Umbilical cord (tissue), 2 donors: ENCODE measurements at places on chromosomes 6 and 20.

DNA sequence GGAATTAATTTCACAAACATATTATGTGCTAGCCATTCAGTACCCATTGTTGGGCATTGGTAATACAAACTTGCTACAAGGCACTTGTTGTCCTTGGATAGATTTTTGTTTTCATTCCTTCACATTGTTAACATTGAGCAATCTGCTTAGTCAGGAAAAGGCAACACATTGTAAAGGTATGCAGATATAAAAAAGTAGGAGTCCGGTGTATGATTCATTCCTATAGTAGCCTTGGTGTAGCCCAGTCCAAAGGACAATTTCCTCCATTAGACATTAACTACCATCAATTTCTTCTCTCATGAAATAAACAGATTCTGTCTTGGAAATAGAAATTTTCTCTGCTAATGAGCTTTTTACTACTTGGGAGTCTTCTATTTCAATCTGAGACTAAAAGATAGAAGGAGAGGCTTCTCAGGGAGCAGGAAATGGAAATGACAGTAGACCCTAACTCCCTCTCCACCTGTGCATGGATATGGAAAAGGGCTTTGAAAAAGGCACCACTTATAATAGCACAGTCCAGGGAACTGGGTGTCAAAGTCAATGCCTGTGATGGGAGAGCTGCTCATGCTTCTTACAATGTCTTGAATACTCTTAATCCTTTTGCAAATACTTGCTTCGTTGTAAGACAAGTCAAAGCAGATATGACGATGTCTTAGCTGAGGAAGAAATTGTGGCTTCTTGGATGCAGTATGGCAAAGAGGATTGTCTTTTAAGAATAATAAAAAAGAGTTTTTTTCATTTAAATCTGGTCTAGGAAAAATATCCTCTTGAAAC lies 369.4 kb upstream of the CITED2 start:
- DNase-seq = no peak

- DNase-seq = no peak
Observed at GRCh38 chr6:133203344-133203697, 37.8 kb upstream of the EYA4 start.

- no peak for DNase-seq
Observed at GRCh38 chr6:142823256-142823902, 121.6 kb downstream of the HIVEP2 start.

- DNase-seq = no peak
Observed at GRCh38 chr6:81655696-81656095, 96.8 kb downstream of the TENT5A start.

- no peak for DNase-seq
Observed at GRCh38 chr6:130560231-130560630, 194.4 kb downstream of the TMEM200A start.

- DNase-seq = no peak
Observed at GRCh38 chr6:142947714-142948480, 2.9 kb upstream of the HIVEP2 start.

GRCh38 chr6:36169023-36170007 lies 27.2 kb upstream of the BRPF3 start:
- no peak for DNase-seq

- DNase-seq = no peak
Observed at GRCh38 chr20:313948-314347, 11.4 kb upstream of the SOX12 start.

- peak; percentile 72 for DNase-seq
Observed at GRCh38 chr20:58568483-58569240, 53.5 kb upstream of the APCDD1L start.

DNA sequence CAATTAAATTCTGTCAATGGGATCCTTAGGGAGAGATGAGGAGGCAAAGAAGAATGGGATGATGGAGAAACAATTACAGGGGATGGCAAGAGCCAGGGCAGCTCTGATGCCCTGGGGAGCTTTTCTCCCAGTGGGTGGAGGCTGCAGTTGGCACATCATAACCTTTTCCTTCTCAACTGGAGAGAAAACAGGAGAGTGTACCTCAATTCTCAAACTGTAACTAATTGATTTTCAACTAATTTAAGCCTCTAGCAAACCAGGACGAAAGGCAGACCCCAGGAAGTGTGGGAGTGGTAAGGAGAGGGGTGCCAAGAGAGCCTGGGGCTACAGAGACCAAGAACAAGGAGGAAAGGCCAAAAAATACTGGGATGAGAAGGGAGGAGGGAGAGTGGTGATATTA lies 5.7 kb downstream of the BMP5 start:
- no peak for DNase-seq

DNA sequence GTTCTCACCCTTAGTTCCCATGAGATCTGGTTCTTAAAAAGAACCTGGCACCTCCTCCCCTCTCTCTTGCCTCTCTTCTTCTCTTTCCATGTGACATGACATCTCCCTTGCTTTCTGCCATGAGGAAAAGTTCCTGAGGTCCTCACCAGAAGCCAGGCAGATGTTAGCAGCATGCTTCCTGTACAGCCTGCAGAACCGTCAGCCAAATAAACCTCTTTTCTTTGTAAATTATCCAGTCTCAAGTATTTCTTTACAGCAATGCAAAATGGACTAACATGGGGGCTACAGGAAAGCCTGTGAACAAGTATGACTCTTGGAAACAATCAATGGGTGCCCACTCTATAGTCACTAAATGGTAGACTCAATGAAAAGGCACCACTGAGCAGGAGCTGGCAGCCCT lies 34.5 kb downstream of the ADTRP start:
- DNase-seq = no peak

DNA sequence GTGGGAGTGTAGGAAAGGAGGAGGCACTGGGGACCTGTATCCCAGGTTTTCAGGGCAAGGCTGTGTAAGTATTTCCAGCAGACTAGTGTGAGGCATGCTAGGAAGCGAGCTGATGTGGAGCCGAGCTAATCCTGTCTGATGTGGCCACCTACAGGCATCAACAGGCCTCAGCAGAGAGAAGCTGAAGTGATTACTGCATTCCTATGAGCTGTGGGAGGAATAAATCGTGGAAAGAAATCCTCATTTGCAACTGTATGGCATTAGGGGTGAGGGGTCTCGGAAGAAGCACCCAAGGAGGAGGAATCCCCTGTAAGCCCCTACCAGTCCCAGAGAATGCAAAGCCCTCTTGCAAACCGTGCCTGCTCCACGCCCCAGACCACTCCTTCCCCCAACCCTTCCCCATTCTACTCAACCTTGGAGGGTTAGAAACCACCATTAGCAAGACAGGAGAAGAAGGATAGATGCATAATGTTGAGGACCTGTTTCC lies 41.6 kb downstream of the C6orf15 start:
- DNase-seq = peak; percentile 78

- DNase-seq = peak; percentile 72
Observed at GRCh38 chr20:297925-298775, 780 bp downstream of the ZCCHC3 start.

DNA sequence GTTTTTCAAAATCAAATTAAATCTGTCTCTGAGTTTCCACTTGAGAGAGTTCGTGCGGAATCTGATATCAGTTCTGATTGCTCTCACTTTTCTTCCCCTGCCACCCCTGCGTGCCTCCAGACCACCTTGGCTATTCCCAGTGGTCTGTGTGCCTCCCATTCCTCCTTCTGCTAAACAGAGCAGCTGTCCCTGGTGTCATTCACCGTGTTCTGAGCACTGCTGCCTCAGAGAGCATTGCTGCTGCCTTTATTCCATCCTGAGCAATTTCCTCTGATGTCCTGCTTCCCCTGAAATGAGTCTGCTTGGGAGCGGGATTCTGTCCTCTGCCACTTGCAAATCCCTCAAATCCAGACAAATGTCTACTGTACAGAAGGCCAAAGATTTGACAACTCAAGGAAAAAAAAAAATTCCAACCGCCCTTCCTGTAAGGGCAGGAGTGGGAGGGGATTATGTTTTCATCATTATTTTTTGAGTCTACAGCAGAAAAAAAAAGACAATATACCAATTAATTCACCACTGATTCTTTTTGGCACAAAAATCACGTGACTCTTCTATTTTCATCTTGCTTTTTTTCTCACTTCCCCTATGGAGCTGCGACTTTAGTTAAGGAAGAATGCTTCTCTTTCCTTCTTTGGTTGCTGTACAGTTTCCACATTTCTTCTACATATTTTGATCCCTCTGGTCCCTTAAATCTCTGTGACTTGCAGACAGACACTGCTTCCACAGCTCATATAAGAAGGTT lies 833.0 kb downstream of the EPHA7 start:
- peak; percentile 18 for DNase-seq

GRCh38 chr6:37477191-37477590 lies 22.5 kb downstream of the CCDC167 start:
- DNase-seq = no peak

- DNase-seq = no peak
Observed at GRCh38 chr20:869606-870005, 36.1 kb downstream of the FAM110A start.

GRCh38 chr6:2194643-2195042 lies 50.8 kb downstream of the GMDS start:
- DNase-seq = no peak

- no peak for DNase-seq
Observed at GRCh38 chr6:169567819-169568218, 134.0 kb downstream of the WDR27 start.

DNA sequence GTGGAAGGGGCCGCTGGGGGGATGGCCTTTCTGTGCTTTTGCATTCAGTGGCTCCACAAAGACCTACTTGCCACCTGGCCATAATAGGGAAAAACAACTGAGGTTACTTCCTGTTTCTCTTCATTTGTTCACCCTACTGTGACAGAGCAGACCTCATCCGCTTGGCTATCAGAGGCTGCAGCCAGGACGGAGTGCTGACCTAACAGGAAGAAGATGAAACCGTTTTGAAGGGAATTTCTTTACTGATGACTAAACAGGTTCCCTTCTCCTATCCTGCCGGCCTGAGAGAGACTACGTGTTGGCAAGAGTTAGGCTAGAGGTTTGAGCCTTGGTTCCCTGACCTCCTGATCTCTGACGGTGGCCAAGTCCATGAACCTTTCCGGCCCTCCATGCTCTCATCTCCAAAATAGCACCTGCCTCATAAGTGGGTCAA lies 21.3 kb downstream of the PRR18 start:
- peak; percentile 6 for DNase-seq

- DNase-seq = peak; percentile 29
Observed at GRCh38 chr6:52362443-52363227, 684 bp downstream of the PAQR8 start.

DNA sequence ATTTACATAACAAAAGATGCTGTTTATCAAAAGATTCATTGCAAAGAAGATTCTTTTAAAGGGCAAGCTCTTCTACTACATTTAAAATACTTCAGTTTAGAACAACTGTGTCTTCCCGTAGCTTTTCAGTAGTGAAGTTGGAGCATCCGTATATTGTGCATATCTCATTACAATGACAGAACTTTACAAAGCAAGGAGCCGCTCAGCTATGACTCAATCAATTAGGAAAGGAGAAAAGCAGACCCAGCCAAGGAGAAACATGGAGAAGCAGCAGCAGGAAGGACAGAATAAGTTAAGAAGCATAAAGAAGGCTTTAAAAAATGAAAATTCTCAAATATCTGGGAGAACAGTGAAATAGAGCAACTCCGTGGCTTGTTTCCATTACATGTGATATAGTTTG lies 132.6 kb upstream of the SMLR1 start:
- DNase-seq = no peak

- no peak for DNase-seq
Observed at GRCh38 chr6:104941729-104942091, 15.2 kb upstream of the LIN28B start.

DNA sequence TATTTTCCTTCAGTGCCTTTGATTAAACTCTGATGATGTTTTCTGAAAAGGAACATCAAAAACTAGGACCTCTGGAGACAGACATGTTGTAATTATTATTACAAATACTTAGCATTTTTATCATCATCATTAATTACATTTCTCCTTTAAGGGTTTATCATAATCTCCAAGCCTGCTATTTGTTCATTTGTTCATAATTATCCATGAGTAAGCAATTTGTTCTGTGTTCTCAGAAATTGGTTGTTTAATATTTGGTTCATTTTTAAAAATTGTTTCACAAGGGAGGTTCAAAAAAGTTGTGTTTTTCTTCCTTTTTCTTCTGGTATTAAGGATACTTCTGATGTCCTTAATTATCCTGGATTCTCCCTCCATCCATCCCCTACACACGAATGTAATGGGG lies 850.2 kb upstream of the FLRT3 start:
- DNase-seq = no peak

- no peak for DNase-seq
Observed at GRCh38 chr6:150710236-150710635, 110.6 kb downstream of the PLEKHG1 start.

- no peak for DNase-seq
Observed at GRCh38 chr6:14095437-14095836, 22.1 kb upstream of the CD83 start.

DNA sequence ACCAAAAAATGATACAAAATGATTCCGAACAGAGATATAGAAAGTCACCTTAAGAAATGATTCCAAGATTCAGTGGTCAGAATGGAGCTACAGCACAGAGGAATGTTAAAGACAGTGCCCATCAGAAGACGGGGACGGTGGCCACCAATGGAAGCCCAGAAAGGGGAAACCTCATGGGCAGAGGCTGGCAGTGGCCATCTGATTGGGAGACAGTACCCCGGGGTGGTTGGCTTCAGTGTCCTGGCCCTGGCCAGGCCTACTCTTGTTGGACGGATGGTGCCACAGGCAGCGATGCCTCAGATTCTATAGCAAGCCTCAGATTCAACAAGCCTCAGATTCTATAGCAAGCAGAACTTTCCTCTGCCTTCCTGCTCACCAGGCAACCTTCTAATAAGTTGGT lies 16.6 kb upstream of the PI16 start:
- DNase-seq = no peak

DNA sequence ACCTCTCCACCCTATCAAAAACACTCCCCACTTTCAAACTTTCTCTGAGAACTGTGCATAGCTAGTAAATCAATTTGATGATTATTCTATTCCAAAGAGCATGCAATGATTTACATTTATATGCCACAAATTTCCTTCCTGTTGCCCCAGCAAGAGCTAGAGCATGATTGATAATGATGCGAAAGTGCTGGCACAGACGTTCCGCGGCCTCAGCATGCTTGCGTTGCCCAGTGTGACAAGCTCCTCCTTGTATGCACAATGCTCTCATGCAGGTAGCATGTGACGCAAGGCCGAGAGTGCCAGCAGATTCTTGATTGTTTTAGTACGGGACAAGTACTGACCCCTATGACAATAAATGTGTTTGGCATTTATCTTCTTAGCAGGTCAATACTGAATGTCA lies 696.3 kb upstream of the SLC35B3 start:
- peak; percentile 15 for DNase-seq

DNA sequence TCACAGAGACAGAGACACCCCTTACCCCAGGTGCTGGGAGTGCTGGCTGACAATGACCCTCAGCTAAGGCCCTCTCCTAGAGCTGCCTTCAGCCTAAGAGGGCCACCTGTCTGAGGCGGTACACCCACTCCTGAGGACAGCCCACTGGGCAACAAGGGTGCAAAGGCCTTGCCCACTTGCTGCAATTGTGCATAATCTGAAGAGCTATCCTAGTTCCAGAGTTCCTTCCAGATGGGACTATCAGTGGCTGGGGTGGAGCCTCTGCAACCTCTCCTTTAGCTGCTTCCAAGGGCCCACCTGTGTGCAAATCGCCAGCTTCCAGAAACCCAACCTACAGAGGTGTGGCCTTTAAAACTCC lies 87.5 kb downstream of the PREX1 start:
- no peak for DNase-seq
